ENCODE measurements at places on chromosomes 11 and 22.

DNA sequence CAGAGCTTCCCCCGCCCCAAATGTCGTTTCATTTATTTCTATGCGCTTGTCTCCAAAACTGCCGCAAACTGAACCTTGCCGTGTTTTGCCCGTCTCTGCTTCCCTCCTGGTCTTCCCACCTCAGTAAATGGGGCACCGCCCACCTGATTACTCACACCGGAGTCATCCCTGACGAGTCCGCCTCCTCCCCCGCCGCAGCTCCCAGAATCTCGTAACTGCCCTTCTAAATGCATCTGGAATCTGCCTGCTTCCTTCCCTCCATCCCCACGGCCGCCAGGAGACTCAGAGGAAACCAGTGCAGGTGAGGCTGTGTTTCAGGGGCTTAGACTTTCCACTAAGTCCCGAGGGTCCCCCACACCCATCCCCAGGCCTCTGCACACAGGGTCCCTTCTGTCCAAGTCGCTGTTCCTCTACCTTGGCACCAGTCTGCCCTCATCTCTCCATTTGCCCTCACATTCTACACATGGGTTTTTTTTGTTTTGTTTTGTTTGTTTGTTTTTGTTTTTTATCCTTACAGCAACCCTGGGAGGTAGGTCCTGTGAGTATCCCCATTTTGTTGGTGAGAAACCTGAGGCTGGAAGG lies 62.6 kb upstream of the PHF21B start:
- DNase-seq = peak; percentile 36

DNA sequence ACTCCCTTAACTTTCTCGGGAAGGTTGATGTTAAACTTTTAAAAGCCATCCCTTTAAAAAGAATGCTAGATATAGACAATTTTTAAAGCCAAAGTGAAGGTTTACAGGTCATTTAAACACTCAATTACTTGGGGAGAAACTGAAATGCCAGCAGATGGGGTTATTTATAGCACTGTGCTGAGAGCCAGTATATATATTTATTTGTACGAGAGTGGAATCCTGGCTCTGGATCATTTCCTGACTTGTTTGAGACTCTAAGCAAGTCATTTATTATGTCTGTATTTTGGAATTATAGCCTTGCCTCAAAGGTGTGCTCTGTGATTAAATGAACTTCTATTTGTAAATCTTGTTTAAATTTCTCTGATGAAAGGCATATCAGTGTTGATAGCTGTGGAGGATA lies 6.8 kb upstream of the ZBED5 start:
- no peak for DNase-seq

DNA sequence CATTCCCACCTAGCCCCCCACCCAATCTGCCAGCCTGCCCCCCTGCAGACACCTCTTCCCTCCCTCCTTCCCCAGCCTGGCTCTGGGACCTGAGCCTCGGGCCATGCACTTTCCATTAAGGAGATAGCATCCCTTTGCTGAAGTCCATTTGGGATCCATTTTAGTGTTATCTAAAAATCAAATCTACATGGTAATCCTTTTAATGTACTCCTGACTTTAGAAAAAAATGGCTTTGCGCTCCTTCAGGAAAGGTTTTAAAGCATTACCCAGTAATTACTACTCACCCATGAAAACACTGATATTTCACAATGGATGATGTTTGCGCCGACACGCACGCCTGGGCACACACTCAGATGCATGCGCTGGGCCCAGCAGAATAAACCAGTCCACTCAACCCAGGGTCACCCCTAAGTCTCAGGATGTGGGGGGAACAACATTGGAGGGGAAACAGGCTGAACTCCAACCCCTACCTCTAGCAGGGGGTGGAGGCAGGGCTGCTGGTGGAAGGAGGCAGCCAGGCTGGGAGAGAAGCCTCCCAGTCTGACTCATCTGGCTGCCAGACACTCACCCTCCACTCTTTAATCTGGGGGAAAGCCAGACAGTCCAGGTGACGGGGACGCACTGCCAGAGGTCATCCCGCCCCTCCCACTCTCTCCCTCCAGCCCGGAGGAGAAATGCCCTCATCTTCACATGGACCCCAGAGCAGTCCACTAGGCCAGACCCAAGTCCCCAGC lies 29.8 kb downstream of the LMO1 start:
- DNase-seq = peak; percentile 44

- no peak for DNase-seq
Observed at GRCh38 chr22:20577549-20577975, 70.2 kb downstream of the MED15 start.

GRCh38 chr11:110892741-110893285 lies 180.6 kb upstream of the ARHGAP20 start:
- DNase-seq = no peak

- DNase-seq = peak; percentile 61
Observed at GRCh38 chr11:47992959-47993820, 12.8 kb downstream of the PTPRJ start.

GRCh38 chr11:15780837-15781236 lies 575.5 kb downstream of the SOX6 start:
- DNase-seq = no peak

DNA sequence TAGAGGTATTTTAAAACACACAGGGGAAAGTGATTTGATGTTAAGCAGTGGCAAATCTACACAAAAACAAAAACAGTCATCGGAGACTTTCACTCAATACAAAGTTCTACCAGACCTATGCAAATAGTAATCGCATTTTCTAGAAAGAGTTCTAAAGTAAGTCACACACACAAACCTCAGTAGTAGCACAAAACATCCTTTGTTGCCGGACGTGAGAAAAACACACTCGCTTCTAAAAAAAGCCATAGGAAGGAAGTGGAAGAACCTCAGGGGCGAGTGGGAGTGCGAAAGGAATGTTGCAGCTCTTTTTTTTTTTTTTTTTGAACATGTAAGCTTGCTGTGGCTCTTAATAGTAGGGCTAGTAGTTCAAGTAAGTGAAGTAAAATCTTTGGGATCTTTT lies 88.9 kb downstream of the MAML2 start:
- DNase-seq = peak; percentile 40

- no peak for DNase-seq
Observed at GRCh38 chr11:128917144-128917724, 25.4 kb downstream of the TP53AIP1 start.

GRCh38 chr11:133064152-133064877 lies 468.0 kb downstream of the OPCML start:
- peak; percentile 84 for DNase-seq

Measured in hepatic stellate cell (primary cell).